Activated CD4-positive, alpha-beta memory T cell treated with anti-CD3 and anti-CD28 coated beads for 36 hours (primary cell): ENCODE measurements at places on chromosomes 1 and 21. TPM values are rescaled to one million over a fixed set of nuclear protein-coding genes. Genes with fewer than 3 reads are reported as not detected.

CLEC20A gene
- not detected for total RNA-seq

AQP10 gene
- not detected for total RNA-seq

ALX3 gene
- total RNA-seq = not detected

SPATA1 gene
- total RNA-seq = 3.8 TPM

CYP4A11 gene
- not detected for total RNA-seq

IFNAR2 gene
- total RNA-seq = 29.9 TPM

SYDE2 gene
- total RNA-seq = 2.8 TPM

PIK3C2B gene
- total RNA-seq = 46.4 TPM

LYPD8 gene
- total RNA-seq = not detected
